ENCODE measurements at places on chromosomes 6 and 20.

GRCh38 chr6:35385457-35386202 lies 43.3 kb downstream of the PPARD start:
- DNase-seq: no peak

DNA sequence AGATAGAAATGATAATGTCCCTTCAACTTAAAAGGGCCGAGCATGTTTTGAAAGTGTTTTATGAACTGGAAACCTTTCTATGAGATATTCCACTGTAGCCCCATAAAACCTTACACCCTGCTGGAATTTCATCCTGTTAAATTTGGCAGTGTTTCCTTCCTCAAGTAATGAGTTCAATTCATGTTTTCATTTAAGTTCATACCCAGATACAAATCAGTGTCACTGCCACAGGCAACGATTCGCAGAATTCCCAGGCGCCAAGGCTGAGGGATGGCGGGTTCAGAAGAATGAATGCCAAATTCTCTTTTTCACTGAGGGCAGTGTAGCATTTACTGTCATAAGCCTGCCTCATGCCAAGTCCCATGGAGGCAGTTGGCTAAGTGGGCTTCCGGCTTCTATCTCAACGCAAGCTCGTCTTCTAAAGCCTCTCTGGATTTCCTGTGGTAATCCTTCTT lies 511.8 kb upstream of the ID4 start:
- no peak for DNase-seq

GRCh38 chr6:161302949-161303348 lies 29.1 kb upstream of the AGPAT4 start:
- DNase-seq: no peak

GRCh38 chr20:35598476-35598875 lies 17.2 kb upstream of the SPAG4 start:
- DNase-seq: no peak

DNA sequence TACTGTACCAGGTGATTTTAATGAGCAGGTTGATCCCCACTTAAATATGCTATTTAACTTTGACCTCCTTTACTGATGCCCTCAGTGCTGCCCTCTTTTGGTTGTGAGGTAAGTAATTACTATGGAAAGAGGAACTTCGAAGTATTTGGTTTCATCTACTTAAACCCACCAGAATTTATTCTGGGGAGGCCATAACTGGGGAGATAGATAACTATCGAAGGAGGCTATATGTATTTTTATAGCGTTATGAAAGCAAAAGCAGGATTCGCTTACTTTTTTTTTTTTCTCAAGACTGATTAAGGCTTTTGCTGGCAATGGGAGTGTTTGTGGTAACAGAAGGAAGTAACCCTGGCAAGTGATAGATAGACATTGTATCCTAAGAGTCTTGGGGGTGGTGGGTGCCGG lies 168.9 kb upstream of the CENPW start:
- DNase-seq: no peak

GRCh38 chr6:32954986-32955802 lies 2.3 kb upstream of the HLA-DMA start:
- no peak for DNase-seq

DNA sequence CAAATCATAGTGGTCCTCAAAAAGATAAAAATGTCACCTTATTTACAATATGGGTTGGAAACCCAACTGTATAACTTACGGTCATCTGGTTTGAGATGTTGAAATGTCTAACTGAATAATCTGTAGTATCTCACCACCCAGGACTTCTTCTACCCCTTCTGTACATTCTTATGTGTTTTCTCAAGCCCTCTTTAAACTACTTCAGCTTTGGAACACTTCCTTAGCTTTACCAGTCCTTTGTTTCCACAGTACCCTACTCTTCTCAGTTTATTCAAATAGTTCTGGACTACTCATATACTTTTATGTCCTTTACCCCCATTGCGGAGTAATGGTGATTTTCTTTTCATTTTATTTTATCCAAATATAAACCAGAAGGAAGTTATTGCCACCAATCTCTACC lies 128.6 kb upstream of the FOXO3 start:
- no peak for DNase-seq

DNA sequence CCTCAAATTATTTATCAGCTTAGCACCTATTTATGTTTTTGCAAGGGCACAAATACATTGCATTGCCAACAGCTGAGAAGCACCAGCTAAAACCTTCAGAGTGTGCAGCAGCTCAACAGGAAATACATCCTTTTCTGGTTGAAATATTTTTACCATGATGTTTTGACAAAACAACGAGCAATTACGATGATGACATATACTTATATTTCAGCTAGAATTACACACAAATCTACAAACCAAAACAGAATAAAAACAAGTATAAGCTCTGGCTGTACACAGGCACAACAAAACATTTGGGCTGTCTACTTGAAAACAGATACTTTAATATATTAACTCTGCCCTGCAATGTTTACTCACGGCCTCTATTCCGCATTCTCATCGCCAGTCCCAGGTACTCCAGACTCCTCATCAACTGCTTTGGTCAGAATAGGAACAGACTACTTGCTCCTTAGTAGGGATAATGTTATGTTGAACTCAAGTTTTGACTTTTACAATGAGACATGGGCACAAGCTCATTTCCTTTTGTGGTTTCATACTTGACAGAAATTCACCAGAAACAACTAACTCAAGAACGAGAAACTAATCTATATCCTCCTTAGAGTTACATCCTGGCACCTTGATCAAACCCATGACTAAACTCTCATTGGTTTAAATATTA lies 377.6 kb downstream of the ESR1 start:
- DNase-seq: no peak

GRCh38 chr20:5887386-5887785 lies 62.9 kb downstream of the TRMT6 start:
- no peak for DNase-seq

DNA sequence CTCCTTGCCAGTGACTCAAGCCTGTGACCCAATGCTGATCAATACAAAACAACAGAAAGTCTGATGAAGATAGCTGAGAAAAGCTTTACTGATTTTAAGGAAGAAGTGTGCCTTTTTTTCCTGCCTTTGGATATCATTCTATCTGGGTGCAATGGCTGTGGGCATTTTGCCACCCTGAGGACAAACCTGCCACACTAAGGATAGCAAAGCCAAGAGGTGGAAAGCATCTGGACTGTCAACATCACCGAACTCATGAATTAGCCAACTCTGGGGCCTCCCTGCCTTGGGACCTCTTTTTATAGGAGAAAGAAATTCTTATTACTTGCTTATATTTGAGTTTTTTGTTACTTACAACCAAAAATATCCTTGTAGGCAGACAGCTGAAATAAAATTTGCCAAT lies 19.9 kb downstream of the RALGAPA2 start:
- no peak for DNase-seq

- DNase-seq: peak; percentile 45
Measured at GRCh38 chr20:49276961-49277785, 684 bp downstream of the ZNFX1 start.

- no peak for DNase-seq
Measured at GRCh38 chr6:165204807-165205545, 104.4 kb downstream of the C6orf118 start.

- DNase-seq: no peak
Measured at GRCh38 chr6:155188707-155189496, 74.9 kb upstream of the CLDN20 start.

- DNase-seq: no peak
Measured at GRCh38 chr20:60749804-60750602, 502.1 kb upstream of the CDH4 start.

GRCh38 chr6:17628873-17629272 lies 28.8 kb downstream of the FAM8A1 start:
- no peak for DNase-seq

DNA sequence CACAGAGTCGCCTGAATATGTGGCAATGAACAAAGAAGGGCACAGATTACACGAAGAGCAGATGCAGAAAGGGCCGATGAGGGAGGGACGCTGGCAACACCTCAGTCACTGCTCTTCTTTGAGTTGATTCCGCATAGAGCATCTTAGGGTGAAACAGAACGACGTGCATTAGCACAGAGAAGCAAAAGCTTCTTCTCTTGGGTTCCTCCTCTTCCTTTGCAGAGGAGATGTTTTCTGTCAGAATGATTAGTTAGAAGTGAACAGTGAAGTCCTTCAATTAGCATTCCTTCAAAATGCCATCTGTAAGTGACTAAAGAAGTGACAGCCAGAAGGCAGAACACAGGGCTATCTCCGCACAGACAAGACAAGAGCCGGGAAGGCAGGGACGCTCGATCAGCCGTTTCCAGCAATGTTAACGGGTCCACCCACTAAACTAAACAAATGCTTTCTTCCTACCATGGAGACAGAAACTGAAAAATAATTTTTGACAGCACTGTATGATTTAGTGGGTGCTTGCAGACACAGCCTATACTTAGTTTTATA lies 219.8 kb upstream of the AGPAT4 start:
- DNase-seq: no peak

- DNase-seq: no peak
Measured at GRCh38 chr6:122652431-122652830, 42.2 kb downstream of the PKIB start.

GRCh38 chr20:20248620-20249200 lies 119.2 kb upstream of the INSM1 start:
- no peak for DNase-seq

- no peak for DNase-seq
Measured at GRCh38 chr6:2641044-2641725, 109.5 kb downstream of the MYLK4 start.

DNA sequence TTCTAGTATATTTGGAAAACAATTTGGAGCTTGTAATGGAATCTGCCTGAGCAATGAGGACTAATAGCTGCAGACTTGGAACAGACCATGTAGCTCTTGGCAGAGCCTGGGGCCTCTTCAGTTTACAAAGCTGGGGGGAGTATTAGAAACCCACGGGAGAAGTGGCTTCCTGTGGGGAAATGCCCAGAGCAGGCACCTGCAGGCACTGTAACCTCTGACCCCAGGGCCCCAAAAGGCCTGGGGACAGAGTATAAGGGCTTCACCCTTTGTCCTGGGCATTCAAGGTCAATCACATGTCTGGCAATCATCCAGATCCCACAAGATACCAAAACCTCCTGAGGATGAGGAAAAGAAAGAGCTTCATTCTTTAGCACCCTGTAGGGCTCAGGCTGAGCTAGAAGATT lies 19.4 kb downstream of the PKIG start:
- DNase-seq: no peak

GRCh38 chr6:96760153-96760687 lies 77.1 kb downstream of the GPR63 start:
- DNase-seq: no peak

- DNase-seq: no peak
Measured at GRCh38 chr6:93562582-93562981, 143.2 kb upstream of the EPHA7 start.

DNA sequence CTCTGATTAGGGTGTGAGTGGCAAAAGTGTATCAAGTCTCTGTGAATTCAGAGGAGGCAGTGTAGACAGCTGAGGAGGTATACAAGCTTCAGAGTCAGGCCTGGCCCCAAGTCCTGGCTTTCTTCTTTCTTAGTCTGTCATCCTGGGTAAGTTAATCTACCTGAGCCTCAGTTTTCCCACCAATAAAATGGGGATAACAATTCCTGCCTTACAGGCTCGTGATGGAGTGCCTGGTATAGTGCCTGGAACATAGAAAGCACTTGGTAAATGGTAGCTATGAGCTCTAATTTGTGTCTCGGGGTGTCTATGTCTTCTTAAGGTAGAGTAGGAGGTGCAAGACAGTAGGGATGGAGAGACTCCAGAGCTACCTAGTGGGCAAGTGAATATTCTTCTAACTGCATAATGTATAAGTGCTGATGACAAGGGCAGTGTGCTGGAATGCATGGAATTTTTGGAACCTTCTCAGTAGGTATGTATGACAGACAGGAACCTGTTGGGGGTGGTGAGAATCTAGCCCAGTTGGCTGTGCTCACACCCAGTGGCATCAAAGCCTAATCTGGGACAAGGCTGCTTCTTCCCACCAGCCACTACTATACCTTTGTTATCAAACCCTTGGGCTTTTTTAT lies 4.0 kb upstream of the SCUBE3 start:
- DNase-seq: no peak

DNA sequence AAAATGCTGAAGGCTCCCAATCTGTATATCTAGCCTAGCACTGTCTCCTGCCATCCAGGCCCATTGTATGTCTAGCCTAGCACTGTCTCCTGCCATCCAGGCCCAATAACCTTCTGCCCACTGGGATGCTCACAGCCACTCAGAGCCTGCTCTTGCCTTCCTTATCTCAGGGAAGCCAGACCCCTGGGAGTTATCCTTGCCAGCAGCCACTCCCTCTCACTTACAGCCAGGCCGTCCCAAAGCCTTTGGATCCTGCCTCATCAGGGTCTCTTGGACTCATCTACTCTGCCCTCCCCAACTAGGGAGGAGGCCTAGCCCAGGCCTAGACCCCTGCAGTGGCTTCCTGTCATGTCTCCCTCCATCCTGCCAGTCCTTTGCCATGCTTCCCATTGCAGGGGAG lies 37.3 kb downstream of the KIF3B start:
- DNase-seq: no peak

GRCh38 chr6:14857001-14857400 lies 388.9 kb upstream of the JARID2 start:
- DNase-seq: no peak

DNA sequence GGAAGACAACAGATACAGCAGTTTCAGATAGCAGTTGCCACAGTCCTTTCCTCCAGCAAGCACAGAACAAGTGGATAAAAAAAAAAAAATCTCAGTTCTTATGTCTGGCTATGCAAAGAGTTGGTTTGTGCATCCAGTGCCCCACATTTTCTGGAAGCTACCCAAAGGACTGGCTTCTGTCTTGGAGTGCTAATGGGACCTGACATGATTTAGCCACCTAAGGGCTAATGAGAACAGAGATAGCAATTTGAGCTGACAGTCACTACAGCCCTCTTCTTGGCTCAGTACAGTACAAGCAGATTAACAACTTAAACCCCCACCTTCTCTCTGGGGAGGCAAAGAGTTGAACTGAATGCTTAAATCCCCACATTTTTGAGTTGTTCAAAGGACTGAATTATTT lies 976.8 kb downstream of the TBC1D32 start:
- no peak for DNase-seq

Measured in mesothelial cell of epicardium (in vitro differentiated cells).